COR-L47 (cell line): ENCODE measurements at places on chromosomes 6 and 20.
A peak's percentile ranks its signal among the peaks of the same experiment; 100 is the strongest.

DNA sequence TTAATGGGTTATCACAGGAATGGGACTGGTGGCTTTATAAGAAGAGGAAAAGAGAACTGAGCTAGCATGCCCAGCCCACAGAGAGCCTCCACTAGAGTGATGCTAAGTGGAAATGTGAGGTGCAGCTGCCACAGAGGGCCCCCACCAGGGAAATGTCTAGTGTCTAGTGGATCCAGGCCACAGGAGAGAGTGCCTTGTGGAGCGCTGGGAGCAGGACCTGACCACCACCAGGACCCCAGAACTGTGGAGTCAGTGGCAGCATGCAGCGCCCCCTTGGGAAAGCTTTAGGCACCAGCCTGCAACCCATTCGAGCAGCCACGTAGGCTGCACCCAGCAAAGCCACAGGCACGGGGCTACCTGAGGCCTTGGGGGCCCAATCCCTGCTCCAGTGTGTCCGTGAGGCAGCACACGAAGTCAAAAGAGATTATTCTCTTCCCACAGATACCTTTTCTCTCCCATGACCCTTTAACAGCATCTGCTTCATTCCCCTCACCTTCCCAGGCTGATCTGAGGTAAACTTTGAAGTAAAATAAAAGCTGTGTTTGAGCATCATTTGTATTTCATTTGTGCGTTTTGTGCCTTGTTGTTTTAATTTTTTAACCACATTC, 4.4 kb downstream of the HLA-E start:
- DNase-seq, result no peak

- DNase-seq, result no peak
These were observed 68.3 kb downstream of the MMS22L start for GRCh38 chr6:97214671-97215070.

DNA sequence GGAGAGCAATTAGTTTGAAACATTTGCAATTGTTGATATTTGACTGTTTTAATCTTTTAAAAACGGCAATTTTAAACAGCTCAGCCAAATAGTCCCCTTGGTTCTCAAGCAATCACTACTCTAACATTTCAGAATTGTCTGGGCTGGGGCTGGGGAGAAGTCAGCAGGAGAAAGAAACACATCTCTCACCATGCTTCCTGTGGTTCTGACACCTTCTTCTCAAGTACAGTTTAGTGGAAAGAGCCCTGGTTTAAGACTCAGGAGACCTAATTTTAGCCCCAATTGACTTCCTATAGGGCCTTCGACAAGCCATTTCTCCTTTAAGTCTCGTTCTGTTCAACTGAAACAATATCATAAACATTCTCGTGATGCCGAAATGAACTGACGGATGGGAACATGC, 168.4 kb upstream of the CDYL start:
- no peak for DNase-seq

- DNase-seq, result peak; percentile 1
These were observed 51.4 kb downstream of the ZDHHC14 start for GRCh38 chr6:157432231-157432891.

DNA sequence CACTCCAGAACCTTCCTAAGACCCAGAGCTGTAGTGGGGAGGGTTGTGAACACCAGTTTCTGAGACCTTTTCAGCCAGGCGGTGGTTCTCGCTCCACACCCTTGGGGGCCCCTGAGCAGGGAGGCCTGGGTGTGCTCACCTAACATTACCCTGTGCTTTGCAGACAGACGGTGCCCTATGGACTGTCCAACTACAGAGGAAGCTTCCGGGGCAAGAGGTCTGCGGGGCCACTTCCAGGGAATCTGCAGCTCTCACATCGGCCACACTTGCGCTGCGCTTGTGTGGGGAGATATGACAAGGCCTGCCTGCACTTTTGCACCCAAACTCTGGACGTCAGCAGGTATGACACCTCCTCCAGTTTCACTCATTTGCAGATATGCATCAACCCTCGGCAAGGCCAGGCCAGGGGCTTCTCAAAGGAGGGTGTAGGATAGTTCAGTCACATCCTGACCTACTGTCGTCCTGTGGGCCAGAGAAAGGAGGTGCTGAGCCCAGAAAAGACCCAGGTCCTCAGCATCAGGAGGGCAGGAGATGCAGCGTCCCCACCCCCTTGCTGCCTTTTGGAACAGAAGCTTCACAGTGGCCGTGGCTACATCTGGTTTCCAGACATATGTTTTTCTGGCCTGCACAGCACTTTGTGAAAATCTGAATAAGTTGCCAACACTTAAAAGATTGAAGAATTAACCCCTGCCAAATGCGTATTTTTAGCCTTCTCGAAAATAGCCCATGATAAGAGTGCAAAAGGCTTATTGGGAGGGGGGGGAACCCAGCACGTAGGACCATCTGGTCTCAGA, 20.6 kb downstream of the EDN3 start:
- no peak for DNase-seq

DNA sequence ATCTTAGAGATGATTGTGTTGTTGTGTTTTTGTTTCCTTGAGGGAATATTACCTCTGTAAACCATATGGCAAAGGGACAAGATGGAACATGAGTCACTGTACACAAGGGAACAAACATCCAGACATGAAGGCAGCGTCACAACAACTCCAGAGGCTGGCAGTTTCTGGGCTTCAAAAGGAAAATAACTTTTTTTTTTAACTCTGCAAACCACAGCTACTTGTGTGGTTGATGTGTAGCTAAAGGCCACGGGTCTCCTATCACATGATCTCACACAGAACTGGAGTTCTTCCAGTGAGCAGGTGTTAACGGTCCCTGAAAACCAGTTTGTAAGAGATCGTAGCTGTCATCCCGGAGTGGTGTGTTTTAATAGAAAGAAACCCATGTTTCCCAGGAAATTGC, 33.2 kb upstream of the HBS1L start:
- DNase-seq, result no peak

- no peak for DNase-seq
These were observed 11.4 kb downstream of the RTN4IP1 start for GRCh38 chr6:106617857-106618256.
